ENCODE measurements at places on chromosomes 16 and 17. TPM values are rescaled to one million over a fixed set of nuclear protein-coding genes. Genes with fewer than 3 reads are reported as not detected.

SGCA gene
- 0.14 TPM for total RNA-seq

TRPV3 gene
- total RNA-seq = 0.77 TPM

GRCh38 chr16:9134739-9135138 is 43.3 kb downstream of the HAPSTR1 start:
- peaks cover 4% of the 10 kb centered on the region for H3K27me3 ChIP-seq
- peak; percentile 85 for DNase-seq
- no peak overlapping the region for H3K4me3 ChIP-seq
- H3K4me1 ChIP-seq = peaks cover 7% of the 10 kb centered on the region
- no peak overlapping the region for H3K27ac ChIP-seq
- no peaks in the 10 kb centered on the region for H3K36me3 ChIP-seq

DNA sequence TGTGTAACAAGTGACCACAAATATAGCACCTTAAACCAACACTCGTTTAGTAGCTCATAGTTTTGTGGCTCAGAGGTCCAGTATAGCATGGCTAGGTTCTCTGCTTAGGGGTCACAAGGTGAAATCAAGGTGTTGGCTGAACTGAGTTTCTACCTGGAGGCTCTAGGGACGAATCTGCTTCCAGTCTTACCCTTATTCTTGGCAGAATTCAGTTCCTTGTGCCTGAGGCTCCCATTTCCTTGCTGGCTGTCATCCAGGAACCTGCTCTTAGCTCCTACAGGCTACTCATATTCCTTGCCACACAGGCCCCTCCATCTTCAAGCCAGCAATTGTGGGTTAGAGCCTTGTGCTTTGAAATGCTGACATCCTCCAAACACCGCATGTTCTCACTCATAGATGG is 212.3 kb upstream of the CDH13 start:
- no peak overlapping the region for H3K27ac ChIP-seq
- H3K27me3 ChIP-seq = peaks cover 3% of the 10 kb centered on the region
- H3K4me3 ChIP-seq = no peak overlapping the region
- DNase-seq = no peak
- no peaks in the 10 kb centered on the region for H3K36me3 ChIP-seq

DNA sequence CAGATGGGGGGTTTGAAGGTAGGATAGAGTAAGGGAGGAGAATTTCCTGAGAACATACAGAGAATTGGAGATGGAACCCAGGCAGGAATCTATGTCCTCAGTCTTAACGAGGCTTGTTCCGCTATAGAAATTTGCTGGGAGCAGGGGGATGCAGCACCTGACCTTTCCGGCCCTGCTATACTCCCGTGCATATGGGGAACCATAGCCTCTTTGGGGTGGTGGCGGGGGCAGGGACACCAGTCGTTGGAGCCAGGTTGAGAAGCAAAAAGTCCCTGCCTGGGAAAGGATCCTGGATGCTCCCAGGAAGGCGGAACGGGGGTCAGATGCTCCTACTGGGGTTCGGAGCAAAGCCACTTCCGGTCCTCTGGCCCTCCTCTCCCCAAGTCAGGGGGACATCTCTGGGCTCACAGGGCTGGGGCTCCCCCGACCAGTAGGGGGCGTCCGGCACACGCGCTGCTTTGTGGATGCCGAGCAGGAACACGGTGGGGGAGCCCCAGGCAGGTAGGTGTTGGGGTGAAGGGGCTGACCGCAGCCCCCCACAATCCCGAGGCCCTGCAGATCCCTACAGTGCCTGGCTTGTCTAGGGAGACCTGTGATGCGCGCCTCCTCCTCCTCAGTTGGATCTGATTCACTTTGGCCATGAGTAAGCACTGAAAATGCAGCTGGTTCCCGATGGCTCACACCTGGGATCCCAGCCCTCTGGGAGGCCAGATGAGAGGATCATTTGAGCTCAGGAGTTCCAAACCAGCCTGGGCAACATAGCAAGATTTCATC is 15.5 kb upstream of the TFAP4 start:
- no peak overlapping the region for H3K27ac ChIP-seq
- peaks cover 9% of the 10 kb centered on the region for H3K27me3 ChIP-seq
- H3K36me3 ChIP-seq = no peaks in the 10 kb centered on the region
- no peak overlapping the region for H3K4me3 ChIP-seq

DNA sequence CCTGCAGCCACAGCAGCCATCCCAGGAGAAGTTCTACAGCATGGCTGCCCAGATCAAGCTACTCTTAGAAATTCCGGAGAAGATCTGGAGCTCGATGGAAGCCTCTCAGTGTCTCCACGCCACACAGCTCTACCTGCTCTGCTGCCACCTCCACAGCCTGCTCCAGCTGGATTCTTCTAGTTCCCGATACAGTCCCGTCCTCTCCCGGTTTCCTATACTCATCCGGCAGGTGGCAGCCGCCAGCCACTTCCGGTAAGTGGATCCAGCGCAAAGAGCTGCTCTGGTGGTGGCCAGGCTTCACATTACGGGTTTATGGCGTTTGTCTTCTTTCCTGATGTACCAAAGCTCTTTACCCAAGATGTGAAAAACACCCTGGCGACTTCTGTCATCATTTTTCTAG is 3.6 kb downstream of the COG1 start:
- DNase-seq = no peak
- H3K27ac ChIP-seq = no peak overlapping the region
- no peak overlapping the region for H3K4me3 ChIP-seq
- H3K4me1 ChIP-seq = peaks cover 18% of the 10 kb centered on the region
- no peaks in the 10 kb centered on the region for H3K27me3 ChIP-seq
- H3K36me3 ChIP-seq = peaks cover 38% of the 10 kb centered on the region

- DNase-seq = no peak
- H3K36me3 ChIP-seq = peaks cover 18% of the 10 kb centered on the region
- H3K27ac ChIP-seq = peak overlapping the region; percentile 32
- no peaks in the 10 kb centered on the region for H3K27me3 ChIP-seq
- no peak overlapping the region for H3K4me3 ChIP-seq
These were observed 8.1 kb downstream of the CLTC start for GRCh38 chr17:59627770-59628171.

- peaks cover 8% of the 10 kb centered on the region for H3K4me1 ChIP-seq
- H3K36me3 ChIP-seq = no peaks in the 10 kb centered on the region
- H3K27ac ChIP-seq = no peak overlapping the region
- no peak for DNase-seq
- no peaks in the 10 kb centered on the region for H3K27me3 ChIP-seq
- H3K4me3 ChIP-seq = no peak overlapping the region
These were observed 15.5 kb downstream of the TK2 start for GRCh38 chr16:66534376-66534799.

All from activated naive CD4-positive, alpha-beta T cell treated with anti-CD3 and anti-CD28 coated beads for 36 hours (primary cell).